ENCODE measurements at places on chromosomes 11 and 22. TPM values are rescaled to one million over a fixed set of nuclear protein-coding genes. Genes with fewer than 3 reads are reported as not detected.

- no peak for DNase-seq
Measured at GRCh38 chr22:19524170-19525115, at the start of gene CLDN5. CLDN5 (minus strand) TSS chr22:19524410; CDS start chr22:19524255, 155 bp downstream.

The C11orf52 gene
- not detected for total RNA-seq

DNA sequence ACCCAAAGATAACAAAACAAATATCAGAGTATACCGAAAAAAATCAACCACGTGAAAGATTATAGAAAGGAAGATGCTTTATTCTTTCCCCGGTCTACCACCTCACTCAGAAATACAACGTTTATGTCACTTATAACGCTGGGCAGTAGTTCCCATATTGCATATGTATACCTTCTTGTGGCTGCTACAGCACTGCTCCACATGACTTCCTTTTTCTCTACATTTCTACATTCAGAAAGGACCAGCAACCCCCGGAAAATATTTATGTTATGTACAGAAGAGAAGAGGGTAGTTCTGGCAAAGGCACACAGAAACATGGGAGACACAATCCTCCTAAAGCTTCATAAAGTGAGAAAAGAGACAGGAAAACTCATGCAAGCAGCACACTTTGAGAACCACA, 56.8 kb downstream of the MTMR2 start:
- DNase-seq, result no peak

- DNase-seq, result no peak
Measured at GRCh38 chr11:111807076-111807475, 40.9 kb upstream of the PPP2R1B start.

- DNase-seq, result no peak
Measured at GRCh38 chr11:103898577-103899336, 137.7 kb upstream of the DDI1 start.

The COA4 gene
- total RNA-seq, result 30.5 TPM

The ACAT1 gene
- total RNA-seq, result 19.0 TPM

- DNase-seq, result no peak
Measured at GRCh38 chr22:50702261-50702671, 29.6 kb downstream of the SHANK3 start.

- DNase-seq, result no peak
Measured at GRCh38 chr22:48320048-48320682, 1507.5 kb downstream of the BRD1 start.

The ROM1 gene
- total RNA-seq, result 1.9 TPM

The BEST1 gene
- 0.15 TPM for total RNA-seq

The SLN gene
- not detected for total RNA-seq

DNA sequence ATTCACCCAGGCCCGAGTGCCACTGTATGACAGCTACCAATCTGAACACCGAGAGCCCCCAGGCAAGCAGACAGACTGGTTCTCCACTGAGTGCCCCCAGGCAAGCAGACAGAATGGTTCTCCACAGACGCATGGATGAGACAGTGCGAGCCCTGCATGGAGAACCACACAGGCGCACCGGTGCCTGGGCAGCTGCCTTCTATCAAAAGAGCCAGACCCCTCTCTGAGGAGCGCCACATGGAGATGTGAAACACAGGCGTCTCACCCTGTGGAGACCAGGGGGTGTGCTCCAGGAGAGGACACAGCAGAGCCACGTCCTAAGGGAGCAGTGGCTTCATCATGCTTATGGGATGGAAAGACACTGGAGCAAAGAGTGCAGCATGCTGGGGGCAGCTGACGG, 94.5 kb upstream of the BID start:
- no peak for DNase-seq

GRCh38 chr22:38218661-38219622, 17.1 kb downstream of the MAFF start:
- no peak for DNase-seq

All from CD4-positive, CD25-positive, alpha-beta regulatory T cell (primary cell).